ENCODE measurements at places on chromosomes 13 and 19. TPM values are rescaled to one million over a fixed set of nuclear protein-coding genes. Genes with fewer than 3 reads are reported as not detected.

The ICAM4 gene
- not detected for total RNA-seq

The RFPL4AL1 gene
- not detected for total RNA-seq

- no peak for DNase-seq
Observed at GRCh38 chr13:50518781-50519201, 324.7 kb downstream of the DLEU7 start.

DNA sequence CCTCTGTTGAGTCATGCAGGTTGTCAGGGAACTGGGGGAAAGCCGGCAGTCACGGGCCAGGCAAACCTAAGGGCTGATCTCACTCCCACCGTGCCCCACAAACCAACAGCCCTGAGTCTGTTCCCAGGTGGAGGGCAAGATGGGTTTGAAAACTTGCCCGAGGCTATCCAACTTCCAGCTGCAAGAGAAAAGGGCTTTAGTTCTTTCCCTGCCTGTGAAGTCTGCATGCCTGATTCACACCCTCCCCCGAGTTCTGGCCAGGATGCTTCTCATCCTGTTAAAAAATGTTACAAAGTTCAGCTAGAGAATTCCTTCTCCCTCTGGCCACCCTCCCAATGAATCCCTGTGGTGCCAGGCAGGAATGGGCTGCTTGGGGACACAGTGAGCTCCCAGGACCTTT lies 33.1 kb downstream of the MYO16 start:
- DNase-seq: no peak

The ZNF575 gene
- not detected for total RNA-seq

All from ascending aorta (tissue), 2 donors.